ENCODE measurements at places on chromosomes 11 and 22.

DNA sequence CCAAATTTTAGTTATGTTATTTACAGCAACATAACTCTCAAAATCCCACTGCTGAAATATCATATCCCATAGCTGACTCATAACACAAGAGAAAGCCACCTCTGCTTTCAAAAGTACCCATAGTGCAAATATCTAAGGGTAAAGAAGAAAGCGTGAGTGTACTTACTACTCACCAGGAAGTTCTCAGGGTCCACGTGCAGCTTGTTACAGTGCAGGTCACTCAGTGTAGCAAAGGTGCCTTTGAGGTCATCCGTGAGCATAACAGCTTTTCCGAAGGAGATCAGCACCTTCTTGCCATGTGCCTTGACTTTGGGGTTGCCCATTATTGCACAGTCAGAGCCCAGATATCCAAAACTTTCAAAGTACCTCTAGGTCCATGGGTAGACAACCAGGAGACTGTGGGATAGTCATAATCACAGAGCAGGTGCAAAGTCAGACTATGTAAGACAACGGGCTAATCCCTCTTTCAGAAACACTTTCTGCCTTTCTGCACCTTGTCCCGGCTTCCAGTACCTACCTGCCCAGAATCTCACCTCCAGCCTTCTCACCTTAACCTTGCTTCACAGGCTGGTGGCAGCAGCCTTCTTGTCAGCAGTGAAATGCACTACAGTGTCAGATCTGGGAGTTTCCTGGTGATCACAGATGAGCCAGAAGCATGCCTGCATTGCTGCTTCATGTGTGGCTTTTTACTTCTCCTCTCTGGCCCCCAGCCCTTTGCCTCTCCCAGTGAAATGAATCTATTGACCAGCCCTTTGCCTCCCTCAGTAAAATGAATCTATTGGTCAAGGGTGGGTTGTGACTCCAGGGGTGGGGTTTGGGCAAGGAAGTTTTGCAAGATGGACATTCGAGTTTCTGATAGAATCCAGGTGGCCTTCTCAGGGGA, 6.5 kb downstream of the HBG1 start:
- DNase-seq: no peak

DNA sequence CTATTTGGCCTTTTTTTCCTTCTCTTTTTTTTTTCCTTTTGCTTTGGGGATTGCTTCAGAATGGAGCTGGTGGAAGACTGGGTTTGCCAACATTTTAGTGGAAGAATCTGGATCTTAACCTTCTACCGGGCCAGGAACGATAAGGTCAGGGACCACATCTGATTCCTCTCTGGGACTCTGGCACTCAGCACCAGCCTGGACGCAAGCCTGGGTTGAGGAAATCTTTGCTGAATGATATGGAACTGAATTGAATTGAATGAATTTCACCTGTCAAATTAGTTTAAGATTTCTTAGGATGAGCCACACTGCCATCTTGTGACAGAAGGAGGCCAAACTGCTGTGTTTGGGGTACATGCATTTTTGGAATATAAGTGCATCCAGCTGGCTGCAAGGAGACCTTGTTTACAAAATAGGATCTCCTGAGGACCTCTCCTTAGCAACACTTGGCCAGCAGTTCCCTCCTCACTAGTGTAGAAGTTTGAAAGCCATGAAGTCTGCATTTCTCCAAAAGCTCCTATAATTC, 30.4 kb downstream of the TPBGL start:
- no peak for DNase-seq

DNA sequence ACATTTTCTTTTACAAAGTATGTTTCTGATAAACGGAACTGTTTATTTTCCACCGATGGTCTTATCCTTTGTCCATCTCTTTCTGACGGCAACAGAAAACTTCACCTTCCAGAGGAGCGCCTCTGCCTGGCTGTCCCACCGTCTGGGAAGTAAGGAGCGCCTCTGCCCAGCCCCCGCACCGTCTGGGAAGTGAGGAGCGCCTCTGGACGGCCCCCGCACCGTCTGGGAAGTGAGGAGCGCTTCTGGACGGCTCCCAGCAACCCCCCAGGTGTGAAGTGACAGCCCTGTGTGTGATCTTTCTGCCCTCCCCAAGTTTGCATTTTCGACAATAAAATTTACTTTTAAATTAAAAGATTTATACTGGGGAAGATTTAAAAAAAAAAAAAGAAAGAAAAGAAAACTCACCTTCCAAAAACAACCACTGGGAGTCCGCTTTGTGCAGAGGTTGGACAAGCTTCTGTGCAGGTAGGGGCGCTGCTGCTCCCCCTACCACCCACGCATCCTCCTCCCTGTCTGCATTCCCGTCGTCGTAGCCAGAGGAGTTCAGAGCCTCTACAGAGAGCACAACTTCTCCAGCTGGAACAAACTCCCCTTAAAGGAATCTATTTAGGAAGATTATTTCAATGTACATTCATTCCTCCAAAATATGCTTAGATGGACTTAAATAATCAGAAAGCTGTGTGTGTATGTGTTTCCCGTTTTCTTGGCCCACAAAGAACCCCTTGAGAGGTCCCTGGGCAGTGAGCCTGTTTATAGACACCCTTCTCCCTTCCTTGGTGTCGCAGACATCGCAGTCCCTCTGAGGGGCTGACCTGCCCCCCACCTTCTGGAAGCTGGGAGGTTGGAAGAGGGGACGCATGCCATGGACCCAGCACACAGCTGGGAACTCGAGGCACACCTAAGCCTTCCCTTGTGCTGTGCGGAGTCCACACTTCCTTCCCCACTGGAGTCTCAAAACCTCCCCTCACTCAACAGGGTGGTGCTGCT, 849 bp upstream of the APOBEC3B start:
- DNase-seq: no peak

GRCh38 chr11:115676206-115676605, 172.0 kb upstream of the CADM1 start:
- no peak for DNase-seq

All from WTC11 (cell line).